AG04449 (cell line): ENCODE measurements at places on chromosomes 5 and 9.

DNA sequence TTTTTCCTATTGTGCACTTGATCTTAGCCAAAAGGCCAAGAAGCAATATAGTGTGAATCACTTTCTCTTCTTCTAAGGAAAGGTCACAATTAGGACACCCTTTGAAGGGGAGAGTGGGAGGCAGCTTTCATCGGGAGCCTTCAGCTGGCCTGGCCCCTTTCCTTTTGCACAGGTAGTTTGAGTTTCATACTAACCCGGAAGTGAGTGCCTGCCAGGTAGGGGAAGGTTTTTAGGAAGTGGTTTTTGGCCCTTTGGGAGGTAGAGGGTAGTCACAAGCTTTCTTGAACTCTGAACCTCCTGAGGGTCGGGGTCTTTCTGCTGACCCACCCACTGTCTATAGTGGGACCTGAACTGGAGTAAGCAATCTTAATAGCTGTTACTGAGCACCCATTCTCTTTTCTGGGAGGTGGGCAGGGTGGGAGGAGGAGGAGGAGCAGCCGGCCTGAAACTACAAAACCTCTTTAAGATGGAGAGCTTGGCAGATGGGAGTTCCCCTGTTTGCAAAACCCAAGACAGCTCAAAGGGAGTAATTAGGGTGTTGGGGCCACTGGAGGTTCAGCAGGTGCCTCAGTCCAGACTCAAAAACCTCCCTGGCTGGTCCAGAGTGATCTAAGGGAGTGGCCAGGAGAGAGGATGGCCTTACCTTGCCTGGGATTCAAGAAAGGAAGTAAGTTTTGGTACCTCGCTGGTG is 6.0 kb downstream of the LARP1 start:
- DNase-seq: no peak

GRCh38 chr5:176632745-176633144 is 2.3 kb downstream of the EIF4E1B start:
- DNase-seq: no peak

- DNase-seq: no peak
These were observed 127.4 kb downstream of the BARX1 start for GRCh38 chr9:93827545-93828330.

DNA sequence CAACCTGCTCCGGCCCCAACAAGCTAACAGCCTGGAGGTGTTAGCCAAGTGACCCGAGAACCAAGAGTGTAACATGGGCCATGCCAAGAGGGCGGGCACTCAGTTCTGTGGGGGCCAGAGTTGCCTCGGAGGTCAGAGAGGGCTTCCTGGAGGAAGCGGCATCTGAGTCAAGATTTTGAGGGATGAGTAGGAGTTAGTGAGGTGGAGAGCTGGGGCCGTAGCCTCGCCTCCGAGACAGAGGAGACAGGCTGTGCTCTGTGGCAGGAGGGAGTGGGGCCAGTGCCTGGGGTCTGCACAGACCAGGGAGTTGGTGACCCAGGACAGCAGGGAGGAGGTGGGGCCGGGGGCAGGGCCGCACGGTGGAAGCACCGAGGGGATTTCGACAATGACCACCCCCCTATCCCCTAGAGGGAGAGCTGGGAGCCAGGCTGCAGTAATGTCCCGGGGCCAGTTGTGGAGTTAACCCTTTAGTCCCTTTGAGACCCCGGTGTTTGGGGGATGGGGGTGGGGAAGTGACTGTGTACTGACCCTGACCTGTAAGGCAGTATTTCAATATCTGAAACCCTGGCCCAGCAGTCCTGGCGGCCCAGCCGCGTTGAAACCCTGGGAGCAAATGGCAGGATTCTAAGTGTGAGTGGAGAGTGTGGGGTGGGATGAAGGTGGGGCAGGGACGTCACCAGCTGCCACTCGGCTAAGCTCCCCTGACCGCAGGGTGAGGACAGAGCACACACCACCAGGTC is 148.7 kb upstream of the COL5A1 start:
- DNase-seq: no peak

- no peak for DNase-seq
These were observed 2.0 kb upstream of the ADAMTS6 start for GRCh38 chr5:65483546-65484346.

GRCh38 chr5:35436400-35437057 is 181.1 kb upstream of the SPEF2 start:
- DNase-seq: no peak

- DNase-seq: no peak
These were observed 1.1 kb upstream of the ICE1 start for GRCh38 chr5:5421149-5421960.

DNA sequence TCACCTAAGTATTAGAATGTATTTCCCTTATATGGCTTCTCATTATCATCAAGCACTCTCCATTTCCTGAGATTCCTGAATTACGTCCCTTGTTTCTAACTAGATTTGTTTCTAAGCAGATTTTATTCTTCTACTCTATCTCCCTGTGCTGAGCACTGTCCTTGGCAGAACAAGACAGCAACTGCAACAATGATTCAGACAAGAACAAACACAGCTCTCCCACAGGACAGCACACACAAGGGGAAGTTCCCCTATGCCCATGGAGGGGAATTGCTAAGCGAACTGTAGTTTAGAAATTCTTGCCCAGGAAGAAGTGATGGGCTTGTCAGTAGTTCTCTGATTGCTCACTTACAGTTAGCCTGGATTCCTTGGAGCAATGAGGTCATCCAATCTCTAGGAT is 759.9 kb downstream of the DTWD2 start:
- DNase-seq: no peak

DNA sequence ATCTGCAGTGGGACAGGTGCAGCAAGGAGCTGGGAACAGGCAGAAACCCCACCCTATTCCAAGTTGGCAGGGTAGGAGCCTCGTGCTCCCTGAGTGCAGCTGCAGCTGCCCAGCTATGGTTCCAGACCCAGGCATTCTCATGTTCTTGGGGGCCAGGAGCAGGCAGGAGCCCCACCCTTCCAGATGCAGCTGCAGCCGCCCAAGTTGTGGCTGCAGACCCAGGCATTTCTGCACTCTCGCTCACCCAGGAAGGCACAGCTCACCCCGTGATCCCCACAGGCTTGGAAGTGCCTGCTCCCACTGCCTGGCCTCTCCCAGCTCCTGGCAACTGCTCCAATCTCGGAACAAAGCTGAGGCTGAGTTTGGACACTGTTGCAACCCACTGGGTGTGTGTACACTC is 275.8 kb upstream of the ADRA1B start:
- DNase-seq: no peak

- no peak for DNase-seq
These were observed 24.1 kb downstream of the BICD2 start for GRCh38 chr9:92740446-92740961.

GRCh38 chr9:32707326-32707725 is 71.9 kb upstream of the TAF1L start:
- no peak for DNase-seq

GRCh38 chr5:172531704-172532026 is 77.3 kb upstream of the SH3PXD2B start:
- DNase-seq: no peak

DNA sequence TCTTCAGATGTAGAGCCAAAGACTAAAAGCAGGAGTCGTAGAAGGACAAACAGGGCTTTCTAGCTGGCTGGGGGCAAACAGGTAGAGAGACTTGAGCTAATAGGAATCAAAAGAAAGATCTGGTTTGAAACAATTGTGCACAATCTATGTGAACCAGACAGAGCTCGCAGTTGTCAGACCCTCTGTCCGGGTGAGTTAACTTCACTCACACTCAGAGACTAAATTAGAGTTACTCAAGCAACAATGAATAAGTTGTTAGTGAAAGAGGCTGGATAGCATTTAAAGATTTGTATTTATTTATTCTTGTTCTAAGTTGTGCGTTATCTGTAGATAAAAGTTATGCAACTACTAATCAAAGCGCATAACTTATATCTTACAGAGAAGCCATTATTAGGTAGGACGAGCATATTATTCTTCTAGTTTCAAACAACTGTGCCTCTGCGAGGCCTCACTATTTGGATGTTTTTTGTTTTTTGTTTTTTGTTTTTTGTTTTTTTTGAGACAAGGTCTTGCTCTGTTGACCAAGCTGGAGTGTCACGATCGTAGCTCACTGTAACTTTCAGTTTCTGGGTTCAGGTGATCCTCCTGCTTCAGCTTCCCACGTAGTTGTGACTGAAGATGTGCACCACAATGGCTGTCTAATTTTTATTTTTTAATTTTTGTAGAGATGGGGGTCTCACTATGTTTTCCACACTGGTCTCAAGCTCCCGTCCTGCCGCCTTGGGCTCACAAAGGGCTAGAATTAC is 13.2 kb upstream of the LNPEP start:
- DNase-seq: no peak

DNA sequence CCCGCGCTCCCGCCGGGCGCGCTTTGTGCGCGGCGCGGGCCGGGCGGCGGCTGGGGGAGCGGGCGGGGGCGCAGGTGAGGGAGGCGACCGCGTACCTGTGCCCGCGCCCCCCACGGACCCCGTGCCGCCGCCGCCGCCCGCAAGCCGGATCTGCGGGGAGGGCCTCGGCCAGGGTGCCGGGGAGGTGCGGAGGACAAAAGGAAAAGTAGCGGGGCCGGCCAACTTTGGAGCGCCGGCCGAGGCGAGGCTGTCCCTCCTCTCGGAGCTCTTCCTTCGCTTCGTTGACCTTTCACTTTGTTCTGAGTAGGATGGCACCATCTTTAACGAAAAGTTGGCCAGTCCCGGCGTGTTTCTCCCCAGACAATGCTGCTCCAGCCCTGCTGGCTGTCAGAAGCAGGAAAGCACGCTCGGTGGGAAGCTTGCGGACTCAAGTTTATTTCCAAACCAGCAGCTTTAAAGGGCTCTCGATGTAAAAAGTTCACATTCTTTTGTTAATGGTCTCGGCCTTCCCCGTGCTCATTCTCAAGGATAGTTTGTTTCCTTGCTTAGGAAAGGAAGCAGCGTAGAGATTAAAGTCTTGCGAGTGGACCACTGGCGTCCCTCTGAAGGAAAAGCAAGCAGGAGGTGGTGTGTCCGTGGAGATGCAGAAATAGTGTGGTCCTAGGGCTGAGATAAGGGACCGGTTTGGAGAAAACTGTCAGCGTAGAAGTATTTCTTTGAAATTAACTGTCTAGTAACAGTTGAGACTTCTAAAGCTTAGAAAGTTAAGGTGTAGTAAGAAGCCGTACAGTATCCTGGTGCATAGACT is 639 bp downstream of the EHMT1 start:
- no peak for DNase-seq

DNA sequence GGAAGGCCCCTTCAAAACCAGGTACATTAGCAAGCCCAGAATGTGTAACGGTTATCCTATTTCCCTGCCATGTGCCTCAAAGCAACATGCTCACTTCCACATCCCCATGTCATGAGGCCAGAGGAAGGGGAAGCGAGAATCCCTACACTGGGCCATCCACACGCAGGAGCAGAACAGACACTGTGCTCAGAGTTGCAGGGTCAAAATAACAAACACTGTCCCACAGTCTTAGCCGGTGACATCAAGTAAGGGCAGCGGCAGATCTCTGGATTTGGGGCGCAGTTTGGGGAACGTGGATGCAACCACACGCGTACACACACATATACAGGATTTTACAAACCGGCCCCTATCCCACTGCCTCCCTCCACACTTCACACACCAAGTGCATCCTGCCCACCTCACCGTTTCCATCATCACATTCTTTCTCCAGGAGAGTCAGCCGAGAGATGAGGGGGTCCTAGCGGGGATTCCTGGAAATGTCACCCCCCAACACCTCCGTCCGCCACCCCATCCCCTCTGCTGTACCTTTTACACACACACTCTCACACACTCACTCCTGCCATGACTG is 776 bp downstream of the APBA1 start:
- no peak for DNase-seq

DNA sequence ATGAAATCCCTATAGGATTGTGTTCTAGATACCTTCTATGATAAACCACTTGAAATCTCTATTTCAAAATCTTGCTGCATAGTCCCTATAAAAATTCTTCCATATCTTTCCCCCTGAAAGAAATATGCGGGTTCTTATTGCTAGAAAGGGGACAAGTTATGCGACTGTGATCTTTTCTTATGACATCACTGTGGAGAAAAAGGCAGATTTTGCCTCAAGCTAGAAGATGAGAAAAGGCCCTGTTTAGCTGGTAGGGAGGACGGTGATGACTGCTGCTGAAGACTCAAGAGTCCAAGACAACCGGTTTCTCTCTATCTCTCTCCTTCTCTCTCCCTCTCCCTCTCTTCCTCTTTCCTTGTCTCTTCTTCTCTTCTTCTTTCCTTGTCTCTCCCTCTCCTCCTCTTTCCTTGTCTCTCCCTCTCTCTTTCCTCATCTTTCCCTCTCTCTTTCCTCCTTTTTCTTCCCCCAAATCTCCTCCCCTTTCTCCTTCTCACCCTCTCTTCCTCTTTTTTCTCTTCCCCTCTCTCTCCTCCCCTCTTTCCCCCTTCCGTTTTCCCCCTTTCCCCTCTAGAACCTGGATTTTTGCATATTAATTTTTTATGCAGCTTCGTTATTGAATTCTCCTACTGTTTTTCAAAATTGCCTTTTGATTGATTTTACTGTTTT is 5.3 kb downstream of the OR2S2 start:
- DNase-seq: no peak

DNA sequence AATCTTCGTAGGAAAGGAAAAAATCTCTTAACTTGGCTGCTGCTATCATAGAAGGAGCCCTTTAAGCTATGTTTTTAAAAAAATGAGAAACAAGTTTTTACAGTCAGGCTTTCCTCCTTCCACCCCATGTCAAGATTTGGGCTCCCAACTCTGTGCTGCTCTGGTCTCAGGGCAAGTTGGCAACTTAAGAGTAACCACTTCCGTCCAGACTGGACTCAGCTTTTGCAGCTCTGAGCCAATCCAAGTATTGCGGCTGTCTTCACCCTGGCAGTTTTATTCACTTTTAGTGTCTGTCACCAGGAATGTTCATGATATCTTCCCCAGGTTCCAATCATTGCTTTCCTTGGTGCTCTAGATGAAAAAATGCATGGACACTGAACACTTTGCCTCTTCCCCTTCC is 115.9 kb upstream of the GAS1 start:
- DNase-seq: no peak

GRCh38 chr5:163386352-163386751 is 51.0 kb upstream of the CCNG1 start:
- DNase-seq: no peak

- no peak for DNase-seq
These were observed 23.8 kb upstream of the DAB2 start for GRCh38 chr5:39448506-39449128.

- no peak for DNase-seq
These were observed 349.9 kb downstream of the PIK3R1 start for GRCh38 chr5:68565427-68565826.

- DNase-seq: no peak
These were observed 47.2 kb downstream of the ASS1 start for GRCh38 chr9:130491830-130492482.

GRCh38 chr5:55633574-55634208 is 78.4 kb downstream of the SLC38A9 start:
- no peak for DNase-seq
